Endothelial cell of umbilical vein (primary cell): ENCODE measurements at places on chromosomes 7 and 10. TPM values are rescaled to one million over a fixed set of nuclear protein-coding genes. Genes with fewer than 3 reads are reported as not detected.

- no peak for DNase-seq
Observed at GRCh38 chr7:1855725-1856160, 185.7 kb downstream of the ELFN1 start.

GRCh38 chr10:132133449-132134240 lies 53.1 kb upstream of the DPYSL4 start:
- no peak for DNase-seq

DNA sequence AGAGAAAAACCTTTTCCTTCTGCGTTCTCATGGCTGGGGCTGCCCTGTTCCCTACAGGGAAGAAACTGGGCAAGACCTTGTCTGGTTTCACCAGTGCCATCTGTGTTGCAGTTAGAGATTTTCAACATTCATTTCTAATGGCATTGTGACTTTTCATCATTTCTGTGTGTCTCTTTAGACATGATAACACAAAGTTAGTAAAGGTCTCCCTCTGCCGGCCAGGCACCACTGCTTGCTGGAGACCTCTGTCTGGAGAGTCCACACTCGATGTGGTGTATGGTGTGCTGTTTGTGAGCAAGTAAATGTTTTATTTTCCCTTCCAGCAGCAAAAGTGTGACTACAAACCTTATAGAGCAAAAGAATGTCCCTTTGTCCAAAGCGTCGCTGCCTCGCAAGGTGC lies 213.5 kb downstream of the PAXIP1 start:
- DNase-seq: no peak

DNA sequence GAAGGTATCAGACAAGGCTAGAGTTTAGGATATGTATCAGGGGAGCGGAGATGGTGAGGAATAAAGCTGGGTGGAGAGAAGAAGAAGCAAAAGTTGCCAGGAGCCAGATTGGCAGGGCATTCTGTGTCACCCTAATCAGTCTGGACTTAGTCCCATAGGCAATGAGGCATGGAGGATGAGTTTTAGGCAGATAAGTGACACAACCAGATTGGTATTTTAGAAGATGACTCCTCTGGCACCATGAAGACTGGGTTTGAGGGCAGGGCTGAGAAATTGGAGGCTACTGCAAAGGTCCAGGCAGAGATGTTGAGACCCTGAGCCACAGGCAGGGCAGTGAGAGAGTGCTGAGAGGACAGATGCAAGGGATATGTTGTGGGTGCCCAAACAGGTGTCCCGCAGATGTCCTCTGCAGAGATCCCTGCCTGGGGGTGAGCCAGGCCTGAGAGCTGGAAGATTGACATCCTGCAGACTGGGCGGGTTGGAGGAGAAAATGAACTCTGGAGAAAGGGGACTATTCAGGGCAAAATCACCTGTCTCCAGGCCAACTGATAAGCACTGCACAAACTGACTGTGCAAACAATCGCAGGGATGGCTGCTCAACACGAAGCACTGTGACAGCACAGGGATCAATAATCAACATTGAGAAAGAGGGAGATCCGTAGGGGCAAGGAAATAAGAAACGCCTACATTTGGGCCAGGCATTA lies 11.9 kb upstream of the HABP2 start:
- no peak for DNase-seq

DNA sequence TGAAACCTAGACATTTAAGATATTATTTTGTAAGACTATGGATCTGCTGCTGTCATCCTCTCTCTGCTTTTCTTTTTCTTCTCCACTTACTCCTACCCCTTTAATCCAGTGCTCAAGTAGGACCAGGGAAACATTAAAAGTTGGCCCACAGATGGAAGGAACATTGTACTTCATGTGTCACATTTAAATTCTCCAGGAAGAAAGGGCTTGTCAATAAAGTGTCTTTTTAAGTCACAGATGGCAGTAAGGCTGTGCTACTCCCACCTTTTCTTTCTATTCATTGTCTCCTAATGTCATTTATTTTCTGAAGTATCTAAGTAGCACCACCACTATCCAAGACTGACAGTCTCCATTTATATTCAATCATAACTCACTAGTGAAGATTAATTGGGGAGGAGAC lies 737.7 kb upstream of the C7orf33 start:
- DNase-seq: no peak

DNA sequence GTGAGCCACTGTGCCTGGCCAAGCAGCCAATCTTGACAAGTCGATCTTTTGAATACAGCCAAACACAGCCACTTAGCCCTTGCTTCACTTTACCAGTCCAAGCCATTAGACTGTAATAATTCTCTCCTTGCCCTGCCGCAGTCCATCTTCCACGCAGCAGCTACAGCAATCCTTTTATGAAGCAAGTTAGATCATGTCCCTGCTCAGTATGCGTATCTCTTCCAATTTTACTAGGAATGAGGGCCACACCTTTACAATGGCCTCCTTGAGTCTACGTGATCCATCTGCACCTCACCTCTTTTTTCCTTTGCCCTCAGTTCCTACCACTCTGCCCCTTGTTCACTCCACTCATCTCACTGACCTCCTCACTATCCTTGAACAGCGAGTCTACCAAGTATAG lies 22.2 kb downstream of the GSAP start:
- no peak for DNase-seq

The NAT16 gene
- not detected in 2 replicates for total RNA-seq

The NHLRC2 gene
- 28.2 and 34.5 TPM in 2 replicates for total RNA-seq

The TEX36 gene
- total RNA-seq: not detected in 2 replicates

The LRRC4 gene
- 3.8 and 7.1 TPM in 2 replicates for total RNA-seq
